CD8-positive, alpha-beta memory T cell (primary cell): ENCODE measurements at places on chromosomes 4 and X. TPM values are rescaled to one million over a fixed set of nuclear protein-coding genes. Genes with fewer than 3 reads are reported as not detected.

The DACH2 gene
- polyA plus RNA-seq = not detected

DNA sequence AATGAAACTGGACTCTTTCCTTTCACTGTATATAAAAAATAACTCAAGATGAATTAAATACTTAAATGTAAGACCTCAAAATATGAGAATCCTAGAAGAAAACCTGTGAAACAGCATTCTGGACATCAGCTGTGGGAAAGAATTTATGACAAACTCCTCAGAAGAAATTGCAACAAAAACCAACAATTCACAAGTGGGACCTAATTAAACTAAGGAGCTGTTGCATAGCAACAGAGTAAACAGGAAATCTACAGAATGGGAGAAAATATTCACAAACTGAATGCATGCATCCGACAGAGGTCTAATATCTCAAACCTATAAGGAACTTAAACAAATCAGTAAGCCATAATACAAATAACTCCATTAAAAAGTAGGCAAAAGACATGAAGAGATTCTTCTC is 851.7 kb upstream of the PCDH10 start:
- no peak for DNase-seq

The PRDM5 gene
- 0.08 TPM for polyA plus RNA-seq

GRCh38 chr4:163048447-163048846 is 118.2 kb downstream of the NAF1 start:
- no peak for DNase-seq

GRCh38 chr4:106816496-106816895 is 219.6 kb downstream of the DKK2 start:
- no peak for DNase-seq

The ADH1B gene
- polyA plus RNA-seq = not detected

DNA sequence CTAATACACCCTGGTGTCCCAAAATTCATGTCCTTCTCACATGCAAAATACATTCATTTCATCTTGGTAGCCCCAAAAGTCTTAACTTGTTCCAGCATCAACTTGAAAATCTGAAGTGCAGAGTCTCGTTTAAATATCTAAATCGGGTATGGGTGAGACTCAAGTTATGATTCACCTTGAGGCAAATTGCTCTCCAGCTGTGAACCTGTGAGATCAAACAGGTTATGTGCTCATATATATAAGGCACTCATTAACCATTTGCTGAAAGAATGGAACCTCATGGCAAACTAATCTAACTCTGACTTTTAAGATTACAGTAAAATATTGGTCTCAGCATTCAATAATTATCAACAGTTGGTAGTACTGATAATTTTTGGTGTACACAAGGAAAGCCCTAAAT is 55.5 kb downstream of the PDLIM5 start:
- no peak for DNase-seq

- DNase-seq = no peak
Measured at GRCh38 chr4:113404841-113405240, 355.4 kb downstream of the ANK2 start.

GRCh38 chr4:133147921-133148689 is 989 bp upstream of the PCDH10 start:
- no peak for DNase-seq

GRCh38 chr4:41989994-41990364 is 351 bp upstream of the SLC30A9 start:
- no peak for DNase-seq

DNA sequence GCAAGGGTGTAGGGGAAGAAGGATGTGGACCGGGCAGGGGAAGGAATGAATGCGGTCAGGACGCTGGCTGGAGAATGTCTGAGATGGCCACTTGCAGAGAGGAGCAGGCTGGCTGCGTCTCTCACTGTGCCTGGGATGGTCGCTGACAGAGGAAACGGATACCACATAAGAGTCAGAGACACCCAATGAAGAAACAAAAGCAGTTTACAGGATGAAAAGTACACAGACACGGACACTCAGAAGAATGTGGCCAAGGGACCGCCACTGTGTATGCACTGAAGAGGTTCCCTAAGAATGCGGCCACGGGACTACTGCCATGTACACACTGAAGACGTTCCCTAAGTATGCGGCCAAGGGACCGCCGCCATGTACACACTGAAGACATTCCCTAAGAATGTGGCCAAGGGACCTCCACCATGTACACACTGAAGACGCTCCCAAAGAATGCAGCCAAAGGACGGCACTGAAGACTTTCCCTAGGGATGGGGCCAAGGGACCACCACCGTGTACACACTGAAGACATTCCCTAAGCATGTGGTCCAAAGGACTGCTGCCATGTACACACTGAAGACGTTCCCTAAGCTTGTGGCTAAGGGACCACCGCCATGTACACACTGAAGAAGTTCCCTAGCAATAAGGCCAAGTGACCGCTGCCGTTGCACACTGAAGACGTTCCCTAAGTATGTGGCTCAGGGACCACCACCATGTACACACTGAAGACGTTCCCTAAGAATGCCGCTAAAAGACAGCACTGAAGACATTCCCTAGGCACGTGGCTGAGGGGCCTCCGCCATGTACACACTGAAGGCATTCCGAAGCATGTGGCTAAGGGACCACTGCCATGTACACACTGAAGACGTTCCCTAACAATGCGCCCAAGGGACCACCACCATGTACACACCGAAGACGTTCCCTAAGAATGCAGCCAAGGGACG is 32.2 kb downstream of the DHRSX start:
- DNase-seq = no peak

GRCh38 chrX:9378980-9379696 is 85.7 kb upstream of the TBL1X start:
- DNase-seq = no peak

DNA sequence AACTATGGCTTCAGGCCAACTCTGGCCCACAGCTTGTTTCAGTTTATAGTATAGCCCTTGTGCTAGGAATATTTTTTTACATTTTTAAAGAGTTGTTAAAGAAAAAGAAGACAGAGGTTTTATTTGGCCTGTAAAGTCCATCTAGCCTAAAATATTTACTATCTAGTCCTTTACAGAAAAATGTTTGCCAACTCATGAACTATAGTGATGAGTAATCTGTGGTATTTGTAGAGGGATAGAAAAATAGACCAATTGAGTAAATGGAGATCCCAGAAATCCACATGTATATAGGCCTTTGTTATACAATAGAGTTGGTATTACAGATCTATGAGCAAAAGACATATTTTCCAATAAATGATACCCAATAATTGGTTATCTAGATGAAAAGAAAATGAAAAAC is 288.7 kb downstream of the PRDM5 start:
- DNase-seq = no peak

The CD40LG gene
- polyA plus RNA-seq = 20.0 TPM

GRCh38 chrX:119132316-119132715 is 4.7 kb upstream of the KIAA1210 start:
- DNase-seq = no peak

- DNase-seq = no peak
Measured at GRCh38 chr4:124753941-124754581, 41.5 kb upstream of the ANKRD50 start.

The GRIA3 gene
- not detected for polyA plus RNA-seq

DNA sequence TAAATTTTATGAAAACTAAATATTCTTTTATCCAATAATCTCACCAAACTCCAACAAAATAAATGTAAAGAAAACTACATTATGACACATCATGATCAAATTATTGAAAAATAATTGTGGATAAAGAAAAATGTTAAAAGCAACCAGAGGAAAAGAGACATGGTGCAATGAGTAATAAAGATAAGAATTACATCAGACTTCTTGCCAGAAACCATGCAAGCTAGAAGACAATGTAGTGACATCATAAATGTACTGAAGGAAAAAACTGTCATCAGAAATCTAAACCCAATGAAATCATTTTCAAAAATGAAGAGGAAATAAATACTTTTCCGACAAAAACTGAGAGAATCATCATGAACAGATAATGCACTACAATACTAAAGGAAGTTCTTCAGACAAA is 135.9 kb upstream of the EOLA2 start:
- no peak for DNase-seq

The ANOS1 gene
- not detected for polyA plus RNA-seq

GRCh38 chrX:6678313-6678712 is 143.4 kb upstream of the VCX3A start:
- no peak for DNase-seq

The PPP1R2C gene
- polyA plus RNA-seq = 4.4 TPM

The MND1 gene
- 0.31 TPM for polyA plus RNA-seq

The BMPR1B gene
- 0.14 TPM for polyA plus RNA-seq

GRCh38 chrX:78658845-78659744 is at the start of gene RTL3:
TSS of gene RTL3 (minus strand) at chrX:78659328. CDS start at chrX:78658420, 908 bp downstream.
- DNase-seq = no peak

- DNase-seq = no peak
Measured at GRCh38 chr4:41428601-41429279, 109.2 kb upstream of the LIMCH1 start.

GRCh38 chrX:143623657-143624056 is 12.2 kb downstream of the SLITRK4 start:
- DNase-seq = no peak

The CTAG1A gene
- polyA plus RNA-seq = not detected

DNA sequence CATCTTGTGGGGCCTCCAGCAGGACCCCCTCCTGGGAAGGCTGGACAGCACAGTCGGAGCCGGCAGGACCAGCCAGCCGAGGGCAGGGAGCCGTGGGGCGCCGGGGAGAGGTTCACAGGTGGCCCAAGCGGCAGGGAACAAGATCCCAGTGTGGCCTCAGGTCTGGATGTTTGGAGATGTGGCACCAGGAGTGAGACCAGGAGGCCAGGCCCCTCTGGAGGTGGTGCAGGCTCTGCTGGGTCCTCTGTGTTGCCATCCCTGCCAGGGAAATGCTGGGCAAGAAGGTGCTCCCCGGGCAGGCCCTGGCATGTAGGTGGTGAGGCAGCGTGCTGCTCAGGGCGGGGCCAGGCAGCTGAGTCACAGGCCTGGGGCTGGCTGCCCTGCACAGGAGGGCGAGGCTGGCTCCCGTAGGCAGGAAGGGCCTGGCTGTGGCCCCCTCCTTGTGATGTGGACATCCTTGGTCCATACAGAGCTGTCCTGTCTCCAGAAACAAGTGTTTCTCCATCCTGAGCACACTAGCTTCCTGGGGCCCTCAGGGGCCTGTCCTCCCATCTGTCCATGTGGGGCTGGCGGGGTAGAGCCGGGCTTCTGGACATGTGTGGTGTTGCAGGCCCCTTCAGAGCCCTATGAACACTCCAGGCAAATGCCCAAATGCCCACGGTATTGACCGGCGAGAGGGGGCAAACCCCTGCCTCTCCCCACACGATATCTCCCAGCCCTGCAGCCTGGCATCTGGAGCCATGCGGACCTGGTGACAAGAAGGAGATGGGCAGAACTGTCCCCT is 4.8 kb upstream of the HGFAC start:
- no peak for DNase-seq

GRCh38 chr4:65538571-65538970 is 131.7 kb downstream of the EPHA5 start:
- DNase-seq = no peak

- no peak for DNase-seq
Measured at GRCh38 chr4:125750828-125751466, 436.2 kb downstream of the FAT4 start.

- no peak for DNase-seq
Measured at GRCh38 chr4:139852612-139853269, 187.1 kb downstream of the MGST2 start.

The ARMCX1 gene
- 1.0 TPM for polyA plus RNA-seq

GRCh38 chr4:834368-835147 is 8.6 kb upstream of the CPLX1 start:
- DNase-seq = no peak

DNA sequence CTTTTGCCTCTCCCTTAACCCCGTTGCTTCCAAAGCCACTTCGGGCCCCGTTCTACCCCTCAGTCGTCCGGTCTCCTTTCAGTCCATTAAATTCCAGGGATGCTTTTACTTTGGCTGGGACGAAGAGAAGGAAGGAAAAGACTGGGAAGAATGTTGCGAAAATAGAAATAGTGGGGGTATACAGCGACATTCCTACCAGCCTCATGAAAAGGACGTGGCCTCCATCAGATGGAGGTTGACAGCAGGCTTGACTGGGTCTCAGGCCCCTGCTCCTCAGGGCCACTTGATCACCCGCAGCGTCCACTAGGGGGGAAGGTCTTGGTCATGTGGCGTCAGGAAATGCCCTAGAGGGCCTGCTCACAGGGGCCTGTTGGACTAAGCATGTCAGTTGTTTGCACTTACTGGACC is 657 bp upstream of the ANKRD50 start:
- DNase-seq = peak; percentile 43

- DNase-seq = no peak
Measured at GRCh38 chr4:80911458-80911857, 119.0 kb upstream of the BMP3 start.

The TMPRSS11A gene
- polyA plus RNA-seq = not detected

- DNase-seq = no peak
Measured at GRCh38 chr4:45580334-45580733, 543.5 kb downstream of the GABRG1 start.

The HCFC1 gene
- 12.4 TPM for polyA plus RNA-seq

- no peak for DNase-seq
Measured at GRCh38 chr4:56655209-56655626, 25.9 kb downstream of the HOPX start.

- no peak for DNase-seq
Measured at GRCh38 chr4:153472122-153473037, 6.2 kb downstream of the TMEM131L start.

- no peak for DNase-seq
Measured at GRCh38 chr4:109472343-109472761, 38.7 kb downstream of the SEC24B start.

The SMIM43 gene
- 0.23 TPM for polyA plus RNA-seq

DNA sequence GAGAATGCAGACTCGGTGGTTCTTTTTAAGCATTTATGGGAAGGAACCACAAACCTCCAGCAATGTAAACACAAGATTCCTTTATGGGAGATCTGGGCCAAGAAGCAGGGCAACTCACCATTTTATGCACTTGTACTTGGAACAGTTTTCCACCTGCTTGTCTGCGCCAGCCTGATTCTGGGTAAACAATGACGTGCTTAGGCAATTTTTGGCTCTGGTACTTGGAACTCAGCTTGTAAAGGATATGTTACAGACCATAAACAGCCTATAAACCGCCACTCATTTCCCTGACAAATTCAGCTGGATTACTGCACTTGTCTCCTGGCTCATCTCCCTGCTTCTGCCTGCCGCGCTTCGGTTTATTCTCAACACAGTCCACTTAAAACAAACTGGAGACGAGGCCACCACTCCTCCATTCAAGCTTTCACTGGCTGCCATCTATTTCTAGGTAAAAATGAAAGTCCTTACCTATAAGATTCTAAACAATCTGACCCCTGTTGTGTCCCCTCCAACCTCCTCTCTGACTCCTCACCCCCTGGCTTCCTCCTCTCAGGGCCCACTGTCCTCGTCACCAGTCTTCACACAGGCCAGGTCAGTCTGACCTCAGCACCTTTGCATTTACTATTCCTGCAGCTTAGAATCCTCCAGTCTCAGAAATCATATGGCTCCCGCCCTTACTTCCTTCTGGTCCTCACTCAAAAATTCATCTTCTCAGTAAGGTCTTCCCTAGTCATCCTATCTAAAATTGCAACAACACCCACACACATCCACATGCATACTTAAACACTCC is 205.9 kb upstream of the GALNT7 start:
- DNase-seq = no peak
